Mesenteric fat pad (tissue), 1 donor: ENCODE measurements at places on chromosomes 4 and X.

GRCh38 chr4:75555294-75556164 lies at the start of gene ODAPH:
Gene ODAPH, plus strand, starts transcription at chr4:75556066. Its CDS starts 17 bp downstream, at chr4:75556083.
- no peak for DNase-seq

DNA sequence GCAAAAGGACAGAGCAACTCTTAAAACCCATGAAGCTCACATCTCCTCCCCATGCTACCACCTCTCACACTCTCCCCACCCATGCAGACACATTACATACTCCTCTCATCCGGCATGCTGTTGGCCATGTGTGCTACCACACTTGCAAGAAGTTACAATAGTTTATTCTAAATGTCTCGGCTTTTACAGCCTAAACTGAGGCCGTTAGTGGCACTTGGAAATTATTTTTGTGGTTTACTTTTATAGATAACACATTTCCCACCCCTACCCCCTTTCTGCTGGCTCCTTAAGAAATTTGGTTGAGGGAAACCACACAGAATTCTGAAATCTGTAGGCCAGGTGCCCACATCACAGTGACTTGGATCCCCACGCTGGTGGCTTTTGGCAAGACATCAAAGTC lies 141.1 kb upstream of the HHIP start:
- DNase-seq = no peak

DNA sequence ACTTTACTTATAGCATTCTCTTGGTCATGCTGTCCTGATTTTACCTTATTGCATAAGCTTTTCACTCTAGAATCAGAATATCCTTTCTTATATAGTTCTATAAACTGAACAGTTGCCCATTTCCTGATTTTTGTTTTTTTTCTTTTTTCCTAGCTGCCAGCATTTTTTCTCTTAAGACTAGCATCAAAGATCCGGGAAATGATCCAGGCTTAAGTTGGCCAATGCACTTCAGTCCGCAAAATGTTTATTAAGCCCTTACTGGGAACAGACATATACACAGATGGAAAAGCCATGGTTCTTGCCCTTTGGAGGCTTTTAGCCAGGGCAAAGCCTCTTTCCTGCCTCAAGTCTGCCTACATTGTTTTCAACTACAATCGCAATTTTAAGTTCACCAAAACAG lies 10.1 kb upstream of the BMP2K start:
- DNase-seq = no peak

GRCh38 chr4:183377491-183377890 lies 55.3 kb upstream of the CLDN24 start:
- peak; percentile 53 for DNase-seq

- no peak for DNase-seq
Measured at GRCh38 chr4:3329887-3330286, 37.1 kb downstream of the RGS12 start.

DNA sequence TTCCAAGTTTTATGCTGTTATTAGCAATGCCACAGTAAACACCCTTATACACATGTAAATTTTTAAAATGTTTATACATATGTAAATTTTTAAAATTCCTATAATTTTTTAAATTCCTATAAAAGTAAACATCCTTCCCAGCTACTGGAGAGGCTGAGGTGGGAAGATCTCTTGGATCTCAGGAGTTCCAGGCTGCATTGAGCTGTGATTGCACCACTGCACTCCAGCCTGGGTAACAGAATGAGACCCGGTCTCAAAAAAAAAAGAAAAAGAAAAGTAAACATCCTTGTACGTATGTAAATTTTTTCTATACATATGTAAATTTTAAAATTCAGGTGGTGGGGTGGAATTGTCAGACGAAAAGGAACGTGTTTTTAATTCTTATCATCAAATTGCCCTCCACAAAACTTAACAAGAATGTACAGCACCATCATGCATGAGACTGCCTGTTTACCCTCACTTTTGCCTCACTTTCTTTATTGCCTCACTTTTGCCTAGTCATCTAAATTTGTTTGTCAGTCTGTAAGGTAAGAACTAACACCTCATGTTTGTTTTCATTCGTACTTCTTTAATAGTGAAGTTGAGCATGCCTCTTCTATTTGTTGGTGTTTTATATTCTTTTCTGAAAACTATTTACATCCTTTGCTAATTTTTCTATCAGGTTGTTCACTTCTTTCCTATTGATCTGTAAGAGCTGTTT lies 8.0 kb downstream of the SLC7A3 start:
- DNase-seq = no peak

- DNase-seq = no peak
Measured at GRCh38 chr4:124708517-124709300, 3.8 kb downstream of the ANKRD50 start.

GRCh38 chr4:53684136-53685130 lies 93.1 kb upstream of the LNX1 start:
- DNase-seq = no peak

DNA sequence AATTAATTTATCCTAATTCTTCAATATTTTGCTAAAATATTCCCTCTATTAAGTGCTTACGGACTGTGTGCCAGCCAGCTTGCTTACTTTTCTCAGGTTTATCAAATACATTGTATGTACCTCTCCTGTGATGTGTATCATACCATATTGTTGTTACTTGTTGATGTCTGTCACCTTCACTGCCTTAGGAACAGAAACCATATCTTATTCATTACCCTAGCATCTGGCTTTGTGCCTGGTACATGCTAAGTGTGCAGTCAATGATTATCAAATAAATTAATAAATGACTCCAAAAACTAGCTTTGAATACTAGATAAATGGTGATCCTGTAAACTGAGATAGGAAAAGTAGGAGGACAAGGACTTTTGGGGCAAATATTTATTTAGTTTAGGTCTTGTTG lies 6.9 kb downstream of the CLCN3 start:
- no peak for DNase-seq

GRCh38 chr4:6504900-6505496 lies 32.6 kb upstream of the PPP2R2C start:
- no peak for DNase-seq

DNA sequence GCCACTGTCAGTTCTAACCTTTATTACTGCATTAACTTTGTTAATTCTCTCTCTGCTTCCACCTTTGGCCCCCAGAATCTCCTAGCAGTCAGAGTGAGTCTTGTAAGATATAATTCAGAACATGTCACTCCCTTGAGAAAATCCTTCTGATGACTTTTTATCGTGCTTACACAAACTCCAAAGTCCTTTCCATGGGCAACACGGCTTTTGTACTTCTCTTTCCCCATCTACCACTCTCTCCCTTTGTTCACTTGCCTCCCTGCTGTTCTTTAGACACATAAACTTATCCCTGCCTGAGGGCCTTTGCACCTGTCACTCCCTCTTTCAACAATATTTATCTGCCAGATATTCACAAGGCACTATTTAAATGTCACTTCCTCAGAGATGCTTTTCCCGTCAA lies 64.8 kb downstream of the MAOB start:
- no peak for DNase-seq

DNA sequence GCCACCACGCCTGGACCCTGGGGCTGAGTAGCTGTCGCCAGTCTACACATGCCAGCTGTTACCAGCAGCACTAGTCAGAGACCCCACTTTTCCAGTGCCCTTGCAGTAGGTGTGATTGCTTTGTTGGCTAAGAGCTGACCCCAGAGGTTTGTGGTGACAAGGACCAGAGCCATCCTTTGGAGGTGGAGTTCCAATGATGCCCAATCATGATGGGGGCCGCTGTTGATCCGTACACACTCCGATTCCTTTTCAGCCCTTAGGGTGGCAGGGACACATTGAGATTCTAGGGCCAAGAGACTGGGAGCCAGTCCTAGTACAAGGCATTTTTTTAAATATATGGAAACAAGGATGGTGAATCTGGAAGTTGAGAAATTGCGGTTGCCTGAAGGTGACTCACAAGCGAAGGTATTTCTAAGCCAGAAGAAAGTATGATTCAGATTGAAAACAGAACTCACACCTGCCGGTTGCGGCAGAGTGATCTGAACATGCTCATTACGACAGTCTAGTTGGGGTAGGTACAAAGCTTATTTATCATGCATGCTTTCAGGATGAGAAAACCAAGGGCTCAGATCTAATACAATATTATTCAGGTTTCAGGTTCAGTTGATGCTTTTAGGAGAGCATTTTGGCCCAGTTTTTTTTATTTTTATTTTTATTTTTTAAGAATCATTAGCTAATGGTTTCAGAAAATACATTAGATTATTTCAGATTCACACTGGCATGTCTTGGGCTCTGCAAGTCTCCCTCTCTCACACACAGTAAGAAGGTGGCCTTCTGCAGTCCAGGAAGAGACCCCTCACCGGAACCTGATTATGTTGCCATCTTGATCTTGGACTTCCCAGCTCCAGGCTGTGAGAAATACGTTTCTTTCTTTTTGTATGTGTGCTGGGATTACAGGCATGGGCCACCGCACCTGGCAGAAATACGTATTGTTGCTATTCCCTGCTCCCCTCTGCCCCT lies 43.4 kb downstream of the SHROOM2 start:
- DNase-seq = no peak

- DNase-seq = no peak
Measured at GRCh38 chrX:153953342-153953830, 8.9 kb upstream of the RENBP start.

GRCh38 chr4:18051281-18051680 lies 29.7 kb upstream of the LCORL start:
- no peak for DNase-seq

GRCh38 chr4:911871-912490 lies 20.1 kb downstream of the GAK start:
- DNase-seq = peak; percentile 62

GRCh38 chrX:23610495-23610894 lies 56.8 kb upstream of the PRDX4 start:
- DNase-seq = no peak

- no peak for DNase-seq
Measured at GRCh38 chrX:14528629-14529289, 577 bp upstream of the GLRA2 start.

DNA sequence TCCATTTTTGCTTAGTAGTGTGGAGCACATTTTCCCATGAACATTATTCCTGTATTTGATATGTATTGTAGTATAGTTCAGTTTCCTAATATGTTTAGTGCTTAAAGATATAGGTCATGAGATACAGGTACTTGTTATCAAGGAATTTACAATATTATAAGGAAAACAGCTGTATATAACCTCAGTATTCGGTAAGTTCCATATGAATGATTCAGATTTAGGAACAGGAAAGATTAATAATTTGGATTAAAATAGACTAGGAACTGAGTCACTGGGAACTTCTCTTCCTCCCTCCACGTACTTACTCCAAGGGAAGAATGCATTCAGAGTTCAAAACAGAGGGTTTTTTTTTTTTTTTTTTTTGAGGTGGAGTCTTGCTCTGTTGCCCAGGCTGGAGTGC lies 20.0 kb downstream of the DIAPH2 start:
- no peak for DNase-seq

DNA sequence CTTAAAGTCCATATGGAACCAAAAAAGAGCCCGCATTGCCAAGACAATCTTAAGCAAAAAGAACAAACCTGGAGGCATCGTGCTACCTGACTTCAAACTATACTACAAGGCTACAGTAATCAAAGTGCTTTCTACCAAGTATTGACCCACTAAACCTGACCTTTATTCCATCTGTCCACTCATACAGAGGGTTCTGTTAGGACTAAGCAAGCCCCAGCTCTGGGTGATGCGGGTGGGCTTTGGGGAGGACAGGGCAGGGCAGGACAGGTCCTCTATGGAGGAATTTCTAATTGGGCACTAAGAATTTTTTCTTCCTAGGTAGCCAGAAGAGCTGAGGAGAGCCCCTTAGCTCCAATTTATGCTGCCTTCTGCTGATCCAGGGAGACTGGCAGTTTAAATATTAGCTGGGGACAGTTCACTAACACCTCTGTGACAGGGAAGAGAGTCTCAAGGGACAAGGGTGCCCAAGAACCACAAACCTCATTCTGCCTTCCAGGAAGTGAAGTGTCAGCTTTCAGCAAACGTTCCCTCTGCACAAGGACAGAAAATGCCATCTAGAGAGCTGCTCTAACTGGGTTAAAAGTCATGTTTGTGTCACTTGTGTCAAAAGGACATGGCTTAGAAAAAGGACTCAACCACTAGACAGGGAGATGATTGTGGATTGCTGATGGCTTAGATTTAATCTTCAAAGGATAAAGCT lies 143.2 kb downstream of the KIT start:
- no peak for DNase-seq

DNA sequence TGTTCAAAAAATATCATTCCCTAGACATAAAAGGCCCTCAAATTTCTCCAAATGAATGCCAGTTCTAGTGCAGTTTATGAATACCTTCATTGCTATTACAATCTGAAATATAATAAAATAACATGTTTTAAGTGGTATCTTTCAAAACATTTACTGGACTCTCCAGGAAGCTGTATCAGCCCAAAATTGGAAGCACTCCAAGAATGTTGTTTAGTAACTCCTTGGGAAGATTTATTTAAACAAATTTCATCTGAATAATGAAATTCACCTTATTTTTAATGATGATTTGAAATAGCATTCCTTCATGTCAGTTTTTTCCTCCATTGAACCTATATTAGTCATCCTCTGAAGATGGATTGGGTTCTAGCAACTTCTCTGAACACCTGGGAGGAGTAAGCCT lies 217.2 kb upstream of the PCDH18 start:
- no peak for DNase-seq

- no peak for DNase-seq
Measured at GRCh38 chr4:152680988-152681603, 1.3 kb upstream of the TMEM154 start.

- DNase-seq = no peak
Measured at GRCh38 chrX:42680666-42681065, 97.3 kb downstream of the PPP1R2C start.

DNA sequence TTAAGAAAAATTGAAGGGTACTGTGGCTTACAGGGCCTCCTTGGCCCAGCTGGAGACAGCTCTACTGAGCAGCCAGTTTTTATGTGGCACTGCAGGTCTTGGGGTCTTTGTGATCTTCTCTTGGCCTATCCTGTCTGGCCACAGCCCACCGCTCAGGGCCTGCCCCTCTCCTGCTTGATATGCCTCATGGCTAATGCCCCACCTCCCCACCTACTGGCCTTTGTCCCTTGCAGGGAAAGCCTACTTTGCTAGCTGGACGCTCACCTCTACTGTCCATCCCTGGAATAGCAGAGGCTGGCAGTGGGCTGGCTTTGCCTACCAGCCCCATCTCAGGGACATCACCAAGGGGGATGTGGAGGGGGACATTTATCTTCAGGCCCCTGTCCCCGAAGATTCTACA lies 134.1 kb downstream of the PJA1 start:
- DNase-seq = no peak

GRCh38 chr4:9989918-9990635 lies 31.2 kb downstream of the SLC2A9 start:
- no peak for DNase-seq

DNA sequence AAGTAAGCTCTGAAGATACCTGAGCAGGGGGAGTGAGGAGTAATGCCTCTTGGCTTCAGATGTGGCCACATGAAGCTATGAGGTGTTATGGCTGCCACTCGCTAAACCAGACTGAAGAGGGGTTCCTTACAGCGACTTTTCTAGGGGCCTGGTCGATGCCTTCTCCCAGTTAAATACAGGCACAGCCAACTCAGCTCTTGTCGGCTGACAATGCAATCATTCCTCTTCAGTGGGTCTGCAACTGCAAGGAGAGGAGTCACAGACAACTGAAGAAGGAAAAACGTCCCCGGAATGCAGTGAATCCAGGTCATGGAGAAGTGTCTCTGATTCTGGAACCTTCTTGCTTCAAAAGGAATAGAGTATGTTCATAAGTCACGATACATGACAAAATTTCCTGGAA lies 106.4 kb downstream of the RNF150 start:
- DNase-seq = no peak

- no peak for DNase-seq
Measured at GRCh38 chrX:68749426-68749825, 79.4 kb upstream of the EFNB1 start.
